ENCODE measurements at places on chromosomes 3 and 15. TPM values are rescaled to one million over a fixed set of nuclear protein-coding genes. Genes with fewer than 3 reads are reported as not detected.
A peak's percentile ranks its signal among the peaks of the same experiment; 100 is the strongest.

DNA sequence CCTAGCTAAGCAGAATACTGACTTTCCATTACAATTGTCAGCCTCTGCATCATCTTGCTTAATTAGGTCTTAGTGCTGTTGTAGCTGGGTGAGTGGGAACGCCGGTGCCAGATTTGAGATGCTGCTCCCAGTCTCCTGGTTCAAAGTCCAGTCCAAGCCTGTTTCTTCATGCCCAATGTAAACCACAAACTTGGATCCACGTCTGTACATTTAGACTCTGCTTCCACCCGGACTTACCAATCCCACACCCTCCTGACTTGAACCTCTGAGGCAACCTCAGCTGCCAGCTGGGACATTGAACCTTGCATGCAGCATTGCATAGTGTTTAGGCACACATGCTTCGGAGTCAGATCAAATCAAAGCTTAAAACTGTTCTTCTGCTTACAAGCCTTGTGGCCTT is 43.0 kb downstream of the BCL2L10 start:
- no peak overlapping the region for H3K4me3 ChIP-seq
- no peak for DNase-seq
- no peaks in the 10 kb centered on the region for H3K27me3 ChIP-seq
- no peaks in the 10 kb centered on the region for H3K36me3 ChIP-seq

DNA sequence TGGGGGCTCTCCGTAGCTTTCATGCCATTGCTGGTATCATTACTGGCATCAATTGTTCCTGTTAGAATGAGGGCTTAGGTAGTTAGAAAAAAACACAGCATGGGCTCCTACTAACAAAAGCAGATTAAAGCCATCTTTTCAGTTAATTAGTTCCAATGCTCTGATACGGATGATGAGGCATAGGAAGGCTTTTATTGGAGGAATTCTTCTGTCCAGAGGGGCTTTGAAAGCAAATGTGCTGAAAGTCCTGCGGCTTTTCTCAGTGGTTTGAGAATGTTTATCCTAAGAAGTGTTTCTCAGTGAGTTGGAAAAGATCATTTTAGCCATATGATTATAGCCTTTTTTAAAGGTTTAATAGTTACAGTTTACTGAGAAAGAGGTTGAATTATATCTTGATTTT is 198.5 kb downstream of the THSD4 start:
- no peaks in the 10 kb centered on the region for H3K4me1 ChIP-seq
- H3K27ac ChIP-seq = no peak overlapping the region
- DNase-seq = no peak
- H3K27me3 ChIP-seq = no peaks in the 10 kb centered on the region
- H3K36me3 ChIP-seq = no peaks in the 10 kb centered on the region

- H3K4me3 ChIP-seq = no peak overlapping the region
- no peaks in the 10 kb centered on the region for H3K36me3 ChIP-seq
- no peaks in the 10 kb centered on the region for H3K27me3 ChIP-seq
- no peak overlapping the region for H3K27ac ChIP-seq
Measured at GRCh38 chr15:77620297-77620696, 12.4 kb downstream of the LINGO1 start.

DNA sequence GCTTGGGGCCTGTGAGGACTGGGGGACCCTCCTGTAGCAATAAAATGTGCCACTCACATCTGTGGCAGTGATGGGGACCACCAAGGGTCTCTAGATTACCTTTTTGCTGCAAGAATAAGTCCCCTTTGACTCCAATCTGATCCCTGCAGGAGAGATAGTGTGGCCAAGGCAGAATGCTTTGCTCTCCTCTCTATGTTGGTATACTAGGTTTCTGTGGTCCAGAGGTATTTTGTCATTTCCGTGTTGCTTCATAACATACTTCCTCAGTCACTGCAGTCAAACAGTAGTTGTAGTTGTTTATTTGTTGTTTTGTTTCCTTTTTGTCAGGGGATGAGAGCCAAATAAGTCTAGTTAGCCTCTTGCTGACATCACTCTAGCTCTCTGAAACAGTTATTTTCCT is 13.1 kb upstream of the NAALADL2 start:
- no peaks in the 10 kb centered on the region for H3K36me3 ChIP-seq
- no peak for DNase-seq
- H3K27ac ChIP-seq = no peak overlapping the region

Gene GPR149
- not detected for total RNA-seq

GRCh38 chr3:193903966-193904365 is 232.0 kb upstream of the HES1 start:
- DNase-seq = no peak
- no peaks in the 10 kb centered on the region for H3K4me1 ChIP-seq
- H3K27ac ChIP-seq = no peak overlapping the region
- no peaks in the 10 kb centered on the region for H3K27me3 ChIP-seq

Gene CSPG4
- total RNA-seq = 42.9 TPM

Gene ACKR4
- 2.5 TPM for total RNA-seq

Gene CDHR4
- total RNA-seq = not detected

Gene CKMT1B
- 5.7 TPM for total RNA-seq

- H3K4me3 ChIP-seq = no peak overlapping the region
- H3K27ac ChIP-seq = no peak overlapping the region
- DNase-seq = no peak
- no peaks in the 10 kb centered on the region for H3K4me1 ChIP-seq
- no peaks in the 10 kb centered on the region for H3K36me3 ChIP-seq
Measured at GRCh38 chr3:166837535-166837934, 542.6 kb downstream of the ZBBX start.

Gene COL8A1
- 9.2 TPM for total RNA-seq

Gene NRROS
- 3.2 TPM for total RNA-seq

Gene SAMMSON
- total RNA-seq = not detected

- no peaks in the 10 kb centered on the region for H3K27me3 ChIP-seq
- H3K4me3 ChIP-seq = no peak overlapping the region
- no peaks in the 10 kb centered on the region for H3K4me1 ChIP-seq
- no peak overlapping the region for H3K27ac ChIP-seq
- DNase-seq = no peak
Measured at GRCh38 chr3:22175947-22176346, 424.9 kb upstream of the ZNF385D start.

GRCh38 chr3:94069194-94069813 is 6.4 kb downstream of the NSUN3 start:
- no peak overlapping the region for H3K27ac ChIP-seq
- no peak for DNase-seq
- H3K36me3 ChIP-seq = no peaks in the 10 kb centered on the region
- no peaks in the 10 kb centered on the region for H3K27me3 ChIP-seq

- H3K27me3 ChIP-seq = no peaks in the 10 kb centered on the region
- H3K4me3 ChIP-seq = no peak overlapping the region
- DNase-seq = no peak
- no peaks in the 10 kb centered on the region for H3K4me1 ChIP-seq
Measured at GRCh38 chr3:22269831-22270230, 518.8 kb upstream of the ZNF385D start.

GRCh38 chr15:66924889-66925288 is 140.5 kb upstream of the SMAD3 start:
- H3K27me3 ChIP-seq = no peaks in the 10 kb centered on the region
- no peaks in the 10 kb centered on the region for H3K36me3 ChIP-seq
- H3K27ac ChIP-seq = no peak overlapping the region
- no peak overlapping the region for H3K4me3 ChIP-seq
- no peaks in the 10 kb centered on the region for H3K4me1 ChIP-seq

Gene LINGO1
- 1.2 TPM for total RNA-seq

DNA sequence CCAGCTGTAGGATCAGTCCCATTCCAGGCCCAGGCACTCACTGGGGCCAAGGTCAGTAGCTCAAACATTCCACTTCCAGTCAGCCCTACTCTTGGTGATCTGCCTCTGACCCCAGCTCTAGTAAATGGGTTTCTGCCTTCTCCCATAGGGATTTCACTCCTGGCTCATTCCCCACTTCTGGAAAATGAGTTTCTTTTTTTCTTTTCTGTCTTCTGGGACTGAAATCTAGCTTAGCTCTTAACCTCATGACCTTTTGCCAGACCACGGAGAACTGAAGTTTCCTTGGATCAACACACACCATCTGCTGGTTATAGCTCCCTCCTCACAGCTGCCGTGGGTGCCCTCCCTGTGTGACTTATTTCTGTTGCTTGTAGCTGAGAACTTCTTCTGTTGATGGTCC is 21.3 kb downstream of the MME start:
- no peak overlapping the region for H3K4me3 ChIP-seq
- H3K4me1 ChIP-seq = no peaks in the 10 kb centered on the region
- no peak for DNase-seq
- H3K27ac ChIP-seq = no peak overlapping the region
- H3K36me3 ChIP-seq = no peaks in the 10 kb centered on the region

Gene CPN2
- total RNA-seq = not detected

GRCh38 chr3:177538750-177539730 is 341.8 kb upstream of the TBL1XR1 start:
- no peaks in the 10 kb centered on the region for H3K27me3 ChIP-seq
- peak overlapping the region; percentile 7 for H3K27ac ChIP-seq
- DNase-seq = no peak
- H3K4me3 ChIP-seq = no peak overlapping the region
- H3K4me1 ChIP-seq = peaks cover 7% of the 10 kb centered on the region
- H3K36me3 ChIP-seq = no peaks in the 10 kb centered on the region
